ENCODE measurements at places on chromosomes 3 and 15.

- no peak for DNase-seq
Measured at GRCh38 chr3:54020436-54020835, 101.9 kb upstream of the CACNA2D3 start.

DNA sequence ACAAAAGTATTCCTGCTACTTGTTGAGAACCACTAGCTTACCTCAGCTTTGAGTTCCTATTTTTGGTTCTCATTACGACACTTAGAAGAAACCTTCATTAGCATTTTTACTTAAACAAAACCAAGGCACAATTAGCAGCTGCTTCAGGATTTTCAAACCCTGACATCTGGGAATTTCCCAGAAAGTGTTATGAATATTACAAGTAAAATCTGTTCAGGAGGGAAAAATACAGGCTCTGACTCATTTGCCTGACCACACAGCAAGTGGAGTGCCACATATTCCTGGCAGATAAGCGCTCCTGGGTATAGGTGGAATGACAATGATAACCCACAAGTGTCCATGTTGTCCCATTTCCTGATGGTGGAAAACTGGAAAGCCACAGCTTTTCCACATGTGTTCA, 10.3 kb upstream of the RFTN1 start:
- DNase-seq, result no peak

GRCh38 chr3:155747286-155747945, 2.5 kb upstream of the PLCH1 start:
- no peak for DNase-seq

DNA sequence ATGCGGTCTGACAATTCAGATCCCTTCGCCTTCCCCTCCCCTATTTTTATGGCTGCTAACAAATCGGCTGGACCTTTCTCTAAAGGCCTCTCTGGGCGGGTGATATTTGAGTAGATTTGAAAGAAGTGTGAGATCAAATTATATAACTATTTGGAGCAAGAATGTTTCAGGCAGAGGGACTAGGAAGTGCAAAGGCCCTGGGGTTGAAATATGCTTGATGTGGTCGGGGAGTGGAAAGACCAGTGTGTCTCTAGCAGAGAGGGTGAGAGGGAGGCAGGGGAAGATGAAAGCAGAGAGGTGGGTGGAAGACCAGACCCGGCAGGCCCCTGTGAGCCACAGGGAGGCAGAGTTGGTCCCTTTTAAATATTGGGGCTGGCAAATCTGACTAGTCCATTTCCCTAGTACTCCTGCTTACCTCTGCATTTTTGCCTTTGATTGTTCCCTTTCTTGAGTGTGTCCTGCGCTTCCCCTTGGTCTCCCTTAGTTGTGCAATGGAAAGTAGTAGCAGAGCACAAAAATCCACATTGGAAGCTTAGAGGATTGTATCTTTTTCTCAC, 32.3 kb downstream of the SLCO3A1 start:
- DNase-seq, result no peak

DNA sequence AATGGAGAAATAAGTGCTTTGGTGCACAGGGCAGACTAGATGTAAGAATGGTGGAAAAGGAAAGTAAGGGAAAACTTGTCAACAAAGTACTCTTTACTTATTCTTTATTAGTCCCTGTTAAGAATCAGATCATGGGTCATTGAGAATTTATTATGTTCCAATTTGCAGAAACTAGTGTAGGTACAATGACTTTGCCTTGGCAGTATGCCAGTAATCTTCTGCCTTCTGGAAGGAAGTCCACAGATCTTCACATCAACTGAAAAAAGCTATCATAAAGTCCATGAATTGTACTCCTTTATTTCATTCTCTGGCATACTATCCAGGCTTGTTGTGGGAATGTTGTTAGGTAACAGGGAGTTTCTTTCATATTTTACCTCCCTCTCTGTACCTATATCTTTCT, 88.2 kb upstream of the FLNB start:
- no peak for DNase-seq

All from NCI-H1436 treated with DMSO at 0.1 percent for 48 hours (cell line).